Activated CD4-positive, alpha-beta T cell treated with anti-CD3 and anti-CD28 coated beads for 1 hour (primary cell): ENCODE measurements at places on chromosomes 12 and 14.

DNA sequence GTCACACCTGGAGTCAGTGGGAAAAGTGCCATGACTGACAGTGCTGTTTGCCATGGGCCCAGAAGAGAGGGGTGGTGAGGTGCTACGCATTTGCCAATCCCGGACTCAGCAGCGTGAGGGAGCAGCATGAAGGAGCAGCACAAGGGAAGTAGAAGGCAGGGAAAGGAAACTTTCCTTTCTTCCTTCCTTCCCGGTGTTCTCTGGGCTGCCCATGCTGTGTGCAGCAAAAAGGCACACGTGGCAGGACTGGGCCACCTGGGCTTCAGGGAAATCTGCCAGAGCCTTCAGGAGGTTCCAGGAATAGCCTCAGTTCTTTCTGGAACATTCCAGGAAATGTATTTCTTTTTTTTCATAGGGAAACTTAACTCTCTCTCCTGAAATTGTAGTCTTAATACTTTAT lies 23.0 kb downstream of the TRIM9 start:
- no peak for DNase-seq

- DNase-seq, result no peak
These were observed 204 bp upstream of the PRPH start for GRCh38 chr12:49294804-49295081.

DNA sequence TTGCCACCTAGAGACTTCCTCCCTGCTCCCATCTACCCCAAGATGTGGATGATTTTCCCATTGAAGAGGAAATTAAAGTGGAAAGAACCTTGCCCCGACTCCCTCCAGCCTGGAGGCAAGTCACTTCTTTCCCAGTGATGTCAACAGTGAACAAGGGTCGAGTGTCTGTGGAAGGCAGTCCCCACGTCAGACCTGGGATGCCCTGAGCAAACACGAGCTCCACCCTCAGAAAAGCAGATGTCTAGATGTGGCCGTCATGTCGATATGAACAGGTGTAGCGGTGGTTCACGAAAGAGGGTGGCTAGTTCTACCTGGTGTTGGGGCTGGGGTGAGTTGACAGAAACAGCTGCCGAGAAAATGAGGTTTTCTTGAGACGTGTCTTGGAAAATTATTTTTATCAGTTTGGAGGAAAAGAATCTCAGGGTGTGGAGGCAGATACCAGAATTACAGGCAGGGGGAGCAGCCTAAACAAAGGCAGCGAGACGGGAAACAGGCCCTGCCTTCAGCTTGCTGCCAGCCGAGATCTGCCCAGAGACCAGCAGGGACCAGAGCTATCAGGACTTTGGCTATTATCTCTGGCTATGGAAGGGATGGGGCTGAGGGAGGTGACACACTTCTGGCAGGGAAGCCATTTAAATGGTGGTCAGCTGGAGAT lies 25.9 kb downstream of the SYNDIG1L start:
- no peak for DNase-seq

- DNase-seq, result no peak
These were observed 468.7 kb upstream of the FLRT2 start for GRCh38 chr14:85061256-85061655.

DNA sequence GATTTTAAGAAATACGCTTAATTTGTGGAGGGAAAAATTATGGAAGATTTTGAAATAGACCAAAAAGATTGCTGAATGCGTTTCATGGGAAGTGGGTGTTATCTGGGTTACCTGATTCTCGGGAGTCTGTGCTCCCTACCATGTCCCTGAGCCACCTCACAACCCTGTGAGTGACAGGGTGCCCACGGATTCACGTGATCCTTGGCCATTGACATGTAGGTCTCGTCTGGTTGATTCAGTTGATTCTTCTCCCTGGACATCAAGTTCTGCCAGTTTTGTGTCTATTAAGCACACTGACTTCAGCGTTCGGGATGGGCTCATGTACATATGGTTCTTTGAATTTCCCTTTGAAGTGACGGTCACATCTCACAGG lies 101.4 kb downstream of the ADGRD1 start:
- no peak for DNase-seq

DNA sequence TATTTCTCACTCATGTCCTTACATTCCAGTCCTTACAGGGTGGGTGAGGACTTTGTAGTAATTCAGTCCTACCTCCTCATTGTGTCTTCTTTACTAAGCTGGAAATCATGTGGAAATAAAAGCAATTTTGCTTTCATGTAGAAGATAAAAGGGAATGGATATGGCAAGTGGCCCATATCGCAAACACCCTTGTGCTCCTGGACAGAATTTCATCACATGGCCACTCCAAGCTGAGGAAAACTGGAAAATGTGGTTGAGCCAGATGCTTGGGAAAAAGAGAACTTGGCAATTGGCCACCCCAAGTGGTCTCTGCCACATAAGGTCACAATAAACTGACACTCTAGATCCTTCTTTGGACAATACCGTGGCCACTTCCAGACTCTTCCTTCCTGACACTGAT lies 64.2 kb upstream of the IFNG-AS1 start:
- DNase-seq, result no peak

DNA sequence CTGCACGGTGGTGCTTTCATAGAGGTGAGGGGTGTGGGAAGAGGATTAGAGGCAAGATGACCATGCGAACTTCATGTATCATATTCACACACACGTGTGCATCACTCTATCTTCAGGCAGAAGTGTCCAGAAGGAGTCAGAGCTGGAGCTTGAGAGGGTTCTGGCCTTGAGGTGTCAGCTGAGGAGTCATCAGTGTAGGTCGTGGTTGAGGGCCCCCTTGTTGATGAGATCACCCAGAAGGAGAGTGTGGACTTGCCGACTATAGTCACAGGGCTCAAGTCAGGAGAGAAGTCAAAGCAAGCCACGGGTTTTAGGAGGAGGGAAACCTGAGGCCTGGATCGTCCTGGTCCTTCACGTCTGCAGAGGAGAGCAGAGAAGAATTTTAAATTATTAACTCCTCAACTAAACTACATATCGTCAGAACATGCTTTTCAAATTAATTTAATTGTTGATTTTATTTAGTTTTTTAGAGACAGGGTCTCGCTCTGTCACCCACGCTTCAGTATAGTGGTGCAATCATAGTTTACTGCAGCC lies 25.4 kb downstream of the EML1 start:
- no peak for DNase-seq

DNA sequence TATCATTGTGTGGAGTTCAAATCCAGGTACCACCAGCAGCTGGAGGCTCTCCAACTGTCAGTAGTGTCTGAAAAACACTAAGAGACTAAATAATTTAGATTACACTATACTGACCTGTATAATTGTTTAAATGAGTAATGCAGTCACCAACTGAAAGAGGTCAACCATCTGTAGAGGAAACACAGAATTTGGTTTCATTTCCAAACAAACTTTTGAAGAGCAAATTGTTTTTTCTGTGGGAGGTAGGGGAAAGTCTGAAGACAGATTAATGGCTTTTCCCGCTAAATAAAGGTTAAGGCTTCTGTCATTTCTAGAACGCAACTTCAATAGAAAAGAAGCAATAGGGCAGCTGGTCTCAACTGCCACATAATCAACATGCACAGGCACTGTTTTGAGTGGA lies 462.6 kb downstream of the PRKD1 start:
- no peak for DNase-seq

- no peak for DNase-seq
These were observed 411.6 kb downstream of the CCER1 start for GRCh38 chr12:90543374-90543773.

DNA sequence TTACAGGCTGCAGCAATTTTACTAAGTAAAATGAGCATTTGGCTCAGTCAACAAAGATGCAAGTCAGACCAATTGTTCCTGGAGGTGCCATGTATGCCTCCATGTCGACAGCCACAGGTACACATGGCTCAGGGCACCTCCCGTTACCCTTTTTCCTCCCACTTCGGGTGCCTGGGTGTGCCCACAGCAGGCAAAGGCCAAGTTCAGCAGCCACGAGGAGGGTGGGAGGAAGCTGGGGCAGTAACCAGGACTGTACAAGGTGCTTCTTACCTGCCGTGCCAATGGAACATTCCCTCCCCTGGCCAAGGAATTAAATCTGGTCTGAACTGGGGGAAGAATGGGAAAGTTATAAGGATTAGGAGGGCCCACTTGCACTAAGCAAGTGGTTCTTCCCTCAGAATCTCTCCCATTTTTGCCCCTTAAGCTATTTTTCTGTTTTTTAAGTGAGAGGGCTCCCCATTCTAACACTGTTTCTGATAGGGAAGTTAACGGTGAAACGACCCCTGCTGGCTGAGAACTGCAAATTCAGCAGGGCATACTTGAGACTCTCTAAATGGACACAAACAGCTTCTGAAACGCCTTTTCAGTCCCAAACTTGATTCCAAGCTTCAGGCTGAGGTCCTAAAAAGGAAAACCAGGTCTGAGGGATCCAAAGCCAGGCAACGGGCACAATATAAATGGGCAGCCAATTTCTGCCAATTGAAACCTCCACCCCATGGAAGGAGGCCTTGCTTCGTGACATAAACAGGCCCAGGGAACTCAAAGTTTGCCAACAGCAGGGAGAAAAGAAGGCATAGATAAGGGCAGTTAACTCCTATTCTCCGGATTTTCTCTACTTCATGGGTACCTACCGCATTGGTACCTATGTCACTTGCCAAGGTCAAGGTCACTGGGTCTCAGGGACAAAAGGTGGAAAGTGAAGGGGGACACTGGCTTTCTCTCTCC lies 24.8 kb downstream of the CLECL1 start:
- DNase-seq, result peak; percentile 51

GRCh38 chr14:69662636-69663299 lies 51.4 kb downstream of the SUSD6 start:
- no peak for DNase-seq

- no peak for DNase-seq
These were observed 18.7 kb downstream of the MANSC1 start for GRCh38 chr12:12331244-12331771.

GRCh38 chr12:114403011-114403689 lies 2.8 kb downstream of the TBX5 start:
- DNase-seq, result no peak

- DNase-seq, result no peak
These were observed 181.0 kb downstream of the KTN1 start for GRCh38 chr14:55760789-55761566.

GRCh38 chr12:84553331-84554117 lies 359.1 kb downstream of the SLC6A15 start:
- DNase-seq, result no peak

- DNase-seq, result no peak
These were observed 8.7 kb downstream of the ACACB start for GRCh38 chr12:109124878-109125648.

DNA sequence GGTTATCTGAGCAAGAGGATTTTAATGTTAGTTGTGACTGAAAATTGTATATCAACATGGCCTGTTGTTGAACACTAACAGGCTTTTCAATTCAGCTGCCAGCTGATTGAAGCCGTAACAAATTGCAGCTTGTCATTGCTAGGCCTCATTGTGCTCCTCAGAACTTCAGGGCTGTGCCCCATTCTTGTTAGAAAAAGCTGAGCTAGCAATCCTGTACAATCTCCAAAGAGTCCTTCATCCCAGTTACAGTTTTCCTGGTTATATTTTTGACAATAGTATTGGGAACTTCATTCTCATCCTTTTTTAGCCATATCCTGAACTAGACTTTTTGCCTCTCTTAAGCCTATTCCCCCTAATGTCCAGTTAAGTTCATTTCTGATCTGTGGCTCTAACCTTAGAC lies 564.1 kb upstream of the ATXN7L3B start:
- no peak for DNase-seq
